ENCODE measurements at places on chromosomes 1 and 21.

GRCh38 chr1:50703240-50703639 lies 256.8 kb downstream of the FAF1 start:
- DNase-seq = no peak

DNA sequence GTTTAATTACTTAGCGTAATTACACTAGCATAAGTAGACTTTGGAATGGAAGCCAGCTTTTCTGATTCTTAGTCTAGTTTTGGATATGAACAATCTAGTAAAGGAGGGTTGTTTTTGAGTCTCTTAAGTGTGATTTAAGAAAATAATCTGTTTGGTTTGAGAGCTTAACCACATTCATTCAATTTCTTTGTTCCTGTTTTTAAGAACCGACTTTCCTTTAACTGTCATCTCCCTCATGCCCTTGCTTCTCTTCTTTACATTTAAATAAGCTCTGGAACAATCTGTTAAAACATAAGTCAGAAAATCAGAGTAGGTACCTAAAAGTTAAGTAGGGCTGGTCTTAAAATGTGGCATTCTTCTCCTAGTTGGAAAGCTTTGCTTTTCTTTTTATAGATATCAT lies 27.7 kb downstream of the CDC42 start:
- DNase-seq = no peak

DNA sequence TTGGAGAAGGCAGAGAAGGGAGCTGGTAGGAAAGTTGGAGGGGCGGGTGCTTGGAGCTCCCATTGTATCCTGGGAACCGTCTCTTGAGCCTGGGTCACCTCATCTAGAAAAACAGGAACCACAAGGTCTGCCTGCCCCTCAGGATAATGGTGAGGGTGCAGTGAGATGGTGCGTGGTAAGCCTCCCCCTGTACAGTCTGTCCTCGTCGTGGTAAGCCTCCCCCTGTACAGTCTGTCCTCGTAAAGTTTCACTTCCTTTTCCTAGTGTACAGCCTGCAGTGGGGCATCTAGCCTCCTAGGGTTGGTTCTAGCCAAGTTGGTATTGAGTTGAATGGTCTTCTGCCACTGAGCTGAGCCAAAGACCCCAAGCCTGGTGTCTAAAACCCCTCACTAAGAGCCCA lies 66.5 kb upstream of the IGSF21 start:
- no peak for DNase-seq

- no peak for DNase-seq
Observed at GRCh38 chr1:70495370-70495769, 84.3 kb downstream of the CTH start.

GRCh38 chr1:221829327-221830015 lies 87.6 kb upstream of the DUSP10 start:
- DNase-seq = no peak

GRCh38 chr1:109618661-109619575 lies 498 bp downstream of the GNAT2 start:
- DNase-seq = no peak

GRCh38 chr1:160438935-160439334 lies 38.6 kb downstream of the VANGL2 start:
- DNase-seq = no peak

DNA sequence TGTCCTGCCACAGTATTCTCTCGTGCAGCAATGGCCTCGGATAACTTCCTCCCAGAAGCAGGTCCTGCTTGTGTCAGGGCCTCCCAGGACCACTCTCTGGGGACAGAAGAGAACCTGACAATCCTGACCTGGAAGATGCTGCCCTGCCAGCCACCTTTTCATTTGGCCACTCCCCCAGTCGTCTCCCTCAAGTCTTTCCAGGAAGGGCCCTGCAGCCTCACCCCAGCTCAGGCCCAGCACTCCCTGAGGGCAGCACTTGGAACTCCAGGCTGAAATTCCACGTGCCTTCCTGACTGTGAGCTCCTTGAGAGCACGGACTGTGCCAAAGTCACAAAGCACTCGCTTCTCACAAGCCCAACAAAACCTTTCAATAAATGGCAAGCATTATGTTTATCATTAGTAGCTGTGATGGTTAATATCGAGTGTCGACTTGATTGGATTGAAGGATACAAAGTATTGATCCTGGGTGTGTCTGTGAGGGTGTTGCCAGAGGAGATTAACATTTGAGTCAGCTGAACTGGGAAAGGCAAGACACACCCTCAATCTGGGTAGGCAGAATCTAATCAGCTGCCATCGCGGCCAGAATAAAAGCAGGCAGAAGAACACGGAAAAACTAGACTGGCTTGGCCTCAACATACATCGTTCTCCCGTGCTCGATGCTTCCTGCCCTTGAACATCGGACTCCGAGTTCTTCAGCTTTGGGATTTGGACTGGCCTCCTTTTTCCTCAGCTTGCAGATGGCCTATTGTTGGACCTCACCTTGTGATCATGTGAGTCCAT lies 2.3 kb upstream of the CLEC20A start:
- DNase-seq = no peak

- DNase-seq = no peak
Observed at GRCh38 chr1:223030871-223031400, 112.1 kb downstream of the TLR5 start.

- DNase-seq = no peak
Observed at GRCh38 chr1:224041032-224041431, 72.9 kb upstream of the FBXO28 start.

- DNase-seq = no peak
Observed at GRCh38 chr1:184060316-184060715, 8.8 kb downstream of the TSEN15 start.

- DNase-seq = no peak
Observed at GRCh38 chr1:75134647-75135572, 722 bp downstream of the LHX8 start.

- DNase-seq = no peak
Observed at GRCh38 chr21:42469272-42469671, 26.8 kb downstream of the RSPH1 start.

DNA sequence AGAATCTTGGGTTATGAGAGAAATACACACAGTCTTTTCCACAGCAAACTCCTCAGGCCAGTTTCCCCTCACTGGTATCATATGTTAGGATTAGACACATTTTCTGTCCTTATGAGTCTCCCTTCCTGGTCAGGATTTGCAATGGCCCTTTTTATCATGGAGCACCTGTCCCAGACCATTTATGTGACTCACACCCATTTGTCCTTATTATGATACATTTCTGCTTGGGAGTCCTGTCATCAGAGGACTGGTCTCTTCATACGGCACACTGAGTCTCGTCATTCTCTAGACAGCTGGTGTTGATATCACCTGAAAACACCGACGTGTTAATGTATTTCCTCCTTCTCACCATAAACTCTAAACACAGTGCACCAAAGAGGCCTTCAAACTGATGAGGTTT lies 105.0 kb upstream of the SYT6 start:
- DNase-seq = no peak

GRCh38 chr1:28510273-28510969 lies 4.6 kb downstream of the RCC1 start:
- DNase-seq = no peak

DNA sequence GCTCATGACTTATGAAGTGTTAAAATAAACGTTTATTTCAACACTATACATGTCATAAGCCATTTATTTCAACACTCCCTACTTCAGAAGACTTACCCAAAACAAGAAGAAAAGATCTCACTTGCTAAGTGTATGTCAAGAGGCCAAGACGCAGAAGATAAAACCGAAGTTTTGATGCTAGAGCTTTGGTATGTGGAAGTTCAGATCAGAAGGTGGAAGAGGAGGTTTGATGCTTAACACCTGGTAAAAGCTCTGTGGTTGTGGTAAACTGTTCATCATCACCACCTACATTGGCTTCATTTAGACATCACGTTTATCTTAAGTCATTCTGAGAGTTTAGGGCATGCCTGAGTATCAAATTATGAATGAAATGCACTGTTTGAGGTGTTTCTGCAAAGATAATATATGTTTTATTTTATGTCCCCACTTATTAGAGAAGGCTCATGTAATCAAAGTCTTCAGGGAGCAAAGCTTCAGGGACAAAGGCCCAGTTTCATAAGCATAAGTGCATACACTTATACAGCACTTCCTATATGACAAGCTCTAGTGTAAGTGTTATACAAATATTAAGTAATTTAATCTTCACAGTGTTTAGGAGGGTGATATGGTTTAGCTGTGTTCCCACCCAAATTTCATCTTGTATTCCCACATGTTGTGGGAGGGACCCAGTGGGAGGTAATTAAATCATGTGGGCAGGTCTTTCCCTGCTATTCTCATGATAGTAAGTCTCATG lies 533.3 kb downstream of the PTBP2 start:
- DNase-seq = no peak

- DNase-seq = no peak
Observed at GRCh38 chr1:173601588-173601987, 1.3 kb downstream of the SLC9C2 start.

GRCh38 chr1:174988539-174988938 lies 11.2 kb upstream of the CACYBP start:
- DNase-seq = no peak

DNA sequence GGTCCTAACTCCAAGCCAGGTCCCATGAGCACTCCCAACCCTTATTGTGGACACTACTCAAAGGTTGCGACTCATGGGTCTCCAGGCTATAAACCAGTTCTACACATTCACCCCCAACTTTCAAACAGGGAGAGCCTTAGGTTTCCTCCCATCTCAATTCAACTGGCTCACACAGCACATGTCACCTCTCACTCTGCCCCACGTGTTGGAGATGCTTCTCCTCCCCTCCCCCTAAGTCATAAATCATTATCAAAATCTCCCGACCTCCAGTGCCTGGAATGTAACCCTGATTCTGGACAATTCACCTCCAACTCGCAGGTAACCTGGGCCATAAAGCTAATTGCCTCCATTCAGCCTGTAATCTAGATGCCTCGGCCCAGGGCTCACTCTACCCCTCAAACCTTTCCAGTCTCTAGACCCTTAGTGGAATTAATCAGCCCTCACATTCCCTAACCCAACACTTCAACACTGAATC lies 595 bp downstream of the AK2 start:
- no peak for DNase-seq

- no peak for DNase-seq
Observed at GRCh38 chr1:181038399-181038873, 4.7 kb downstream of the MR1 start.

- DNase-seq = no peak
Observed at GRCh38 chr1:181776044-181776443, 285.5 kb downstream of the ZNF648 start.

DNA sequence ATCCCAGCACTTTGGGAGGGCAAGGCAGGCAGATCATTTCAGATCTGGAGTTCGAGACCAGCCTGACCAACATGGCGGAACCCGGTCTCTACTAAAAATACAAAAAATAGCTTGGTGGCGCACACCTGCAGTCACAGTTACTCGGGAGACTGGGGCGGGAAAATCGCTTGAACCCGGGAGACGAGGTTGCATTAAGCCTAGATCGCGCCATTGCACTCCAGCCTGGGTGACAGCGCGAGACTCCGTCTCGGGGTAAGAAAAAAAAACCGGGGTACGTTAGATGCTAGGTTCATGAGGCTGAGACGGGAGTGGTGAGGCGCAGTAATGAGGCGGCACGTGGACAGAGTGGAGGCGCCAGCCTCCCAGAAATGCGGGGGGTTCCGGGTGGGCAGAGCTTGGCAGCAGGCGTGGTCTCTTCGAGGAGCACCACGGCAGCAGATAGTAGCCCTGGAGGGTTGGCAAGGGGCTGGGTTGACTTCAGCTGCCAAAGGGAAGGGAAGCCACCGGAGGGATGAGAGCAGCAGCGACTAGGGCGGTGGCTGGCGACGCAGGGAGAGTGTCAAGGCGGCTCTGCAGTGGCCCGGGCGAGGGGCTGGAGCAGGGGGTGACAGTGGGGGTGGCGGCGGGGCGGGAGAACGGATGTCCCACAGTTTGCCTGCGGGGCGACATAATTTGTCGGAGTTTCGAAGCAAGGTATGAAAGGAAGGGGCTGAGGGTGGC lies 832 bp downstream of the MRPL20 start:
- DNase-seq = no peak

GRCh38 chr21:42356650-42357049 lies 5.9 kb upstream of the TFF2 start:
- DNase-seq = no peak

- DNase-seq = no peak
Observed at GRCh38 chr1:210123924-210124589, 108.5 kb upstream of the SERTAD4 start.

- no peak for DNase-seq
Observed at GRCh38 chr1:97805093-97805492, 115.7 kb downstream of the DPYD start.

DNA sequence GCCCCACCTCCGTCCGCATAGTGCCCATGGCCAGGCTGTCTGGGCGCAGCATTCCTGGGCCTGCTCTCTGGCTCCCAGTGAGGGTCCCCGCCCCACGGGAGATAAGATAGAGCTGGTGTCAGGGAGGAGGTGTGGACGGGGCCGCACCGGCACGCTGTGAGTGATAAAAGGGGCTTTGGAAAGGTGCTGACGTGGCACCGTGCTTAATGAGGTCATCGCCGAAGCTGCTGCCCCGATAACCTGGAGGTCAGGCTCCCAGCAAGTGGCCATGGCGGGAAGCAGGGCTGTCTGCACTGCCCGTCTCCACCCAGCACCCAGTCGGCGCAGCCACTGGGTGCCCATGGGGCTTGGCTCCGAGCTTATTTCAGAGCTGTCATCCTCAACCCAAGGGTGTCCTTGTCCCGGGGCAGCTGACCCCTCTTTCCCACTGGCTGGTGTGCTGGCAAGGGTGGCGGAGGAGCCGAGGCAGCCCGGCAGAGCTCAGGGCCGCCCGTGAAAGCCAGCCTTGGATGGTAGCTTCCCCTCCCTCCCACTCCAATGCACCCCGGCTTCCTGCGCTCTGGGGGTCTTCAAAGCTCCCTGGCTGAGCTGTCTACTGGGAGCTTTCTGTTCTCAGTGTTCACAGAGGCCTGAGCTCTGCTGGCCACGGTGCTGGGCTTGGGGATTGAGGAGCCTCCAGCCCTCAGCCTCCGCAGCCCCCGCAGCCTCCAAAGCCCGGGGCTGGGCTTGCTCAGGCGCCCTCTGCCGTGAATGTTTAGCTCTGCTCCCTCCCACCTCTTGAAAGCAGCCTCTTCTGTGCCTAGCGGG lies 105.1 kb upstream of the ARHGEF16 start:
- DNase-seq = no peak
